ENCODE measurements at places on chromosomes 6 and 20.

- DNase-seq: no peak
Measured at GRCh38 chr20:32564440-32564839, 20.7 kb downstream of the NOL4L start.

DNA sequence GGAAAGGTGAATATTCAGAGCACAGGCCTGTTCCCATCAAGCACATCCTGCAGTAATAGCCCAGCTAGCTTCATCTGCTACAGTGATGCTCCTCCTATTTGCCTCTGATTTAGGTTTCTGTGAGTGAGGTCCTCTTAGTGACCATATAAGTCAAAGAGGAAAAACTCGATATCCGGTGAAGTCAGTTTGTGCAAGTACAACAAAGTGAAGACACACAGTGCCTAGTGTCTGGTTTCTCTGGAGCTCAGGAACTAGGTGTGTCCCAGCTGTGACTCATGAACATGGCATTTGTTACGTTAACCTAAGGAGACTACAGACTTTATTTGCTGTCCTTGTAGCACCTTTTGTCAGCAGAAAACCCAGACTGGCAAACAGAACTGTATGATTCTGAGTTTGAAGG, 33.9 kb downstream of the EDN1 start:
- no peak for DNase-seq

- DNase-seq: no peak
Measured at GRCh38 chr6:149755300-149756260, 6.0 kb downstream of the PCMT1 start.

GRCh38 chr6:41728954-41729353, 6.5 kb downstream of the TFEB start:
- DNase-seq: no peak

GRCh38 chr6:50966532-50966931, 147.9 kb downstream of the TFAP2B start:
- no peak for DNase-seq

DNA sequence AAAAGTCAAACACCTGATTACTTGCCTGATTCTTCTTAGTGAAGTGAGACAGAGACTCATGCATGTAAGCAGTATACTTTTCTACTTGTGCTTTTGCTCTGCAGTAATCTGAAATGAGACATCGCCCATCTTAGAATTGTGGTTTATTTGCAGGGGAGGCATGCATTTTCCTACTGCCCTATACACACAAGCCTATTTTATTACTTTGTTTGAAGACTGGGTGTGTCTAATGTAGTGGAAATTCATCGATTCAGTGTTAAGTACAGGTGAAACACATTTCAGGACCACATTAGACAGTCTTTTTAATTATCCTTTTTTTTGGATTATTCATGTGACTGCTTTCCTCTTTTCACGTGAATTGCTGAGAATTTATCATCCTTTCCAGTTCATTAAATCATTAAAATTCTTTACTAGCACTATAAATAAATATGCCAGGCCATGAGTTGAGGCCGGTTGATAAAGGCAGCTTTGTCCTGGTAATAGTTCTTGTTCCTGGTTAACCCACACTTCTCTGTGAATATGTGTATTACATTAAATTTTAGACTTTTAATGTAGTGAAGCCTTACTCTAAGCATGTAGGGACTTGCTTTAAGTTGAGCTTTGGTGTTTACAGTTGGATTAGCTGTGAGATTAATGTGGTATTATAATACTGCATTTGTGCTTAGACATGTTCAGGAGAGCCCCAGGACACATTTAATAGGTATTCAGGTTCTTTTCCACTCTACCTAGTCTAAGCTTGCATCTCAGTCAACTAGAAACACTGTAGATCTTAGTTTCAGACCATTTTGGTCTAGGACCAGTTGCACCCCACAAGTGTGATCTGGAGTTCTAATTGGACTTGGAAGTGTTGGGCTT, 10.8 kb upstream of the BTBD3 start:
- no peak for DNase-seq
